ENCODE measurements at places on chromosomes 7 and 10. TPM values are rescaled to one million over a fixed set of nuclear protein-coding genes. Genes with fewer than 3 reads are reported as not detected.
A peak's percentile ranks its signal among the peaks of the same experiment; 100 is the strongest.

DNA sequence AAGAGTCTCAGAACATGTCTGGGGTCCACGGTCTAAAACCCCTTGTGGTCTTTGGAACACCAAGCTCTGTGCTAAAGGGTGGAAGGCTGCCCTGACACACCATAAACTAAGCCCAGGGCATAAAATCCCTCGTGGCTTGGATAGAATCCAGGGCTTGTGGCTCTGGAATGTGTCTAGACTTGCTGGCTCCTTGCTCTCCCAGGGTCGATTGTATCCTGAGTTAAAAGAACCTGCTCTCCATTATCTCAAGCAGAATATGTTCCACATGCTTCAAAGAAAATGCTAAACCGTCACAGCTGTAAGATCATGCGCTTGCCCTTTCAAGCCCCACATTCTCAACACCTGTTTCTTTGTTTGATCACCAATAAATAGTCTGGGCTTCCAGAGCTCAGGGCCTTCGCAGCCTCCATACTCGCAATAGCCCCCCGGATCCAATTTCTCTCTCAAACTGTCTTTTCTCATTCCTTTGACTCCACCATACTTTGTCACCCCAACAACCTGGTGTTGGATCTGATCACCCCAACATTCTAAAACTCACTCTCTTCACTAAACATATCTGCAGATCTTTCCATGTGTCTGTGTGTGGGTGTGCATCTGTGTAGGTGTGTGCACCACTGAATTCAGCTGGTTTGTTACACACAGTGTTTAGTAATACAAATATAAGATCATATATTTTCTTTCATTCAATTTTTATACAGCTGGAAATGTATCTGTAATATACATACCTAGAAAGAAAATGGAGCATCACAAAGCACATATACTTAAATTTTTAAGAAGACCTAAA, 238.5 kb downstream of the ZMYND11 start:
- no peak overlapping the region for H3K4me3 ChIP-seq
- peak overlapping the region; percentile 76 for H3K27ac ChIP-seq
- peaks cover 16% of the 10 kb centered on the region for H3K4me1 ChIP-seq

DNA sequence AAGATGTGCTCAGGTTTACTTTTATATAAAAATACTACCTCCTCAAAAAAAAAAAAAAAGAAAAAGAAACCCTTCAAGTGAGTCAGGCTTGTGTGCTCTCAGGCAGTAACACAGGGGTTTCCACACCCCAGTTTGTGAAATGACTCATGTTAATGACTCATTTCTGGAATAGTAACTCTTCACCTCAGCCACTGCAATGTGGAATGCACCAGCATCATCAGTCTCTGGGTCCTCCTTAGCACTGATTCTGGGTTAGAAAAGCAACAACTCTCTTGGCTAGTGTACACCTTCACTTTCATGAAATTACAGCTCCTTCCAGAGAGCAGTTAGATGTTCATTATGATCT, 110.6 kb downstream of the EMX2 start:
- H3K27ac ChIP-seq: no peak overlapping the region
- peaks cover 1% of the 10 kb centered on the region for H3K4me1 ChIP-seq
- no peak overlapping the region for H3K4me3 ChIP-seq
- peaks cover 21% of the 10 kb centered on the region for H3K27me3 ChIP-seq
- DNase-seq: no peak

DNA sequence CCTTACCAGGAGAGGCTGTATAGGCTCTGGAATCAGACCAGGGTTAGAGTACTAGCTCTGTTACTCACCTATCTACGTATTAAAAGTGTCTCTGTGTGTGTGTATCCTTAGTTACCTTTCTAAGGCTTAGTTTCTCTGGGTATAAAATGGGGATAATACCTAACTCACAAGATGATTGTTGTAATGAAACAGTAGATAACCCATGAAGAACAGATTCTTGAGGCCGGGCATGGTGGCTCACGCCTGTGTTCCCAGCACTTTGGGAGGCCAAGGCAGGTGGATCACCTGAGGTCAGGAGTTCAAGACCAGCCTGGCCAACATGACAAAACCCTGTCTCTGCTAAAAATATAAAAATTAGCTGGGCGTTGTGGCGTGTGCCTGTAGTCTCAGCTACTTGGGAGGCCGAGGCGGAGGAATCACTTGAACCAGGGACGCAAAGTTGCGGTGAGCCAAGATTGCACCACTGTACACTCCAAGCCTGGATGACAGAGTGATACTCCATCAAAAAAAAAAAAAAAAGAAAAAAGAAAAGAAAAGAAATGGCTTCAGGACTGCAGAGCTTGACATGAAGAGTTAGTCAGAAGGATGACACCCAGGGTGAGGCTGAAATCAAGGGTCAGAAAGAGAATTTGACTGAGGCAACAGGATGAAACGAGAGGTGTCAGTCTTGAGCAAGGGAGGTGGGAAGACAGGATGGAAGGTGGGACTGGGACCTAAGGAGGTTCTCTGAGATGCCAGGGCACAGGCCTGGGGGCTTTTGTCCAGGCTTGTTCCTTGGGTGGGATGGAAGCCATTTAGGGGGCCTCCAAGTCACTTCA, 33.4 kb downstream of the PRKAR2B start:
- no peaks in the 10 kb centered on the region for H3K27me3 ChIP-seq
- no peak overlapping the region for H3K27ac ChIP-seq
- peaks cover 11% of the 10 kb centered on the region for H3K4me1 ChIP-seq
- H3K36me3 ChIP-seq: peaks cover 3% of the 10 kb centered on the region
- no peak overlapping the region for H3K4me3 ChIP-seq
- no peak for DNase-seq

DNA sequence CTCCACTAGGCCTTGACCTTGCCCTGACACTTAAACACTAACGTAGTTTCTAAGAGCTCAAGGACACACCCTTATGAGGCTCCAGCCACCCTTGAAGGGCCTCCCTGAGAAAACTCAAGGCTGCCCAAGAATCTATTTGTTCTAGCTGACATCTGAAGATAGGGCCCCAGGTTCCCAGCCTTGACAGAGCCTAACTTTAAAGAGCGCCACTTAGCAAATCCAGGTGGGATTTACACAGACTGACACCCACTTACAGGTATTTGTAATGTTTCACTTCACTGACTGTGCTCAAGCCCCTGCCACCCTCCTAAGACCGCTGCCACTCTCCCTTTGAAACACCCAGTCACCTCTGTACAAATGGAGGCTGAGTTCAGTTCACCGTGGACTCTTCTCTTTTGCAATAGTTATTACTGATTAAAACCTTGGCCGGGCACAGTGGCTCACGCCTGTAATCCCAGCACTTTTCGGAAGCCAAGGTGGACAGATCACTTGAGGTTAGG, 90.4 kb downstream of the SVOPL start:
- H3K36me3 ChIP-seq: peaks cover 7% of the 10 kb centered on the region
- peak overlapping the region; percentile 94 for H3K27ac ChIP-seq
- H3K4me3 ChIP-seq: peak overlapping the region; percentile 3
- no peak for DNase-seq

GRCh38 chr10:97356318-97356914, 21.9 kb upstream of the FRAT2 start:
- no peak overlapping the region for H3K4me3 ChIP-seq
- H3K36me3 ChIP-seq: peaks cover 12% of the 10 kb centered on the region
- no peaks in the 10 kb centered on the region for H3K27me3 ChIP-seq
- no peak overlapping the region for H3K27ac ChIP-seq
- no peak for DNase-seq
- peaks cover 2% of the 10 kb centered on the region for H3K4me1 ChIP-seq

DNA sequence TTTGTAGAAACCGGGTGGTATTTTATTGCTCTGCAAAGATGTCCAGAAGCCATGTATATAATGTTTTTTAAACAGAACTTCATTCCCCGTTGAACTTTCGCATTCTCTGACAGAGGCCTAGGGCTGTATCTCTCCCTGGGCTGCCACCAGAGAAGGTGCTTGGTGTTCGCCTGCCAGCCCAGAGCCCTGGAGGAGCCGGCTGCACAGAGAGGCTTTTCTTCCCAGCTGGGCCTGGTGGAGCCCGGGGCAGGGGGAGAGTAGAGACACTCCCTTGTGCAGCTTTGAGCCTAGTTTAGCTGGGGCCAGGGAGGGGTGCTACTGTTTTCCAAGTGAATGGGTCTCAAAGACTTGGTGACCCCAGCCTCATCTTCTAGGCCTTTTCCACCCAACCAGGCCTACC, 13.6 kb upstream of the TRIM8 start:
- peak overlapping the region; percentile 21 for H3K27ac ChIP-seq
- H3K36me3 ChIP-seq: peaks cover 8% of the 10 kb centered on the region
- no peaks in the 10 kb centered on the region for H3K27me3 ChIP-seq
- H3K4me3 ChIP-seq: no peak overlapping the region
- no peak for DNase-seq

Gene OR13A1
- total RNA-seq: 0.38 TPM

Gene SFRP5
- total RNA-seq: 81.0 TPM

Gene PLXNA4
- total RNA-seq: 0.38 TPM

Gene IKZF1
- total RNA-seq: 0.36 TPM

Gene HABP2
- 112 TPM for total RNA-seq

Gene BMI1
- total RNA-seq: 64.3 TPM

Data from progenitor cell of endocrine pancreas (in vitro differentiated cells).